Fibroblast of mammary gland (primary cell): ENCODE measurements at places on chromosomes 3 and 15.

DNA sequence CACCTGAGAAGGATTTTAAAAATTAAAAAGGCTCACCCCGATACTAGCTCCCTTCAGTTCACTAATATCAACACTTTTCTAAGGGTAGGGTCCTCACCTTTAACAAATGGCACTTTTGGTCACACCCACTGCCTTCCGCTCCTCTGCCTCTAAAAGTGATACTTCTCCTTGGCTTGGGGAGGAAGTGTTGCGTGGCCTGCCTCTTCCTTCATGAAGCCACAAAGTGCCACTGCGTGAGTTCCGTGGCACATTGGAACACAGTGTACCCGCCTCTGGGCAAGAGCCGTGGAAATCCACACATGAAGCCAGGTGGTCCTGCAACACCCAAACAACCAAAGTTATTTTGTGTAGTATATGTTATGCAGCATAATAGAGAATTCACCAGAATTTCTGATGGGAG is 3.9 kb downstream of the B4GALT4 start:
- no peak for DNase-seq

GRCh38 chr15:35907511-35907910 is 361.5 kb upstream of the DPH6 start:
- peak; percentile 11 for DNase-seq

DNA sequence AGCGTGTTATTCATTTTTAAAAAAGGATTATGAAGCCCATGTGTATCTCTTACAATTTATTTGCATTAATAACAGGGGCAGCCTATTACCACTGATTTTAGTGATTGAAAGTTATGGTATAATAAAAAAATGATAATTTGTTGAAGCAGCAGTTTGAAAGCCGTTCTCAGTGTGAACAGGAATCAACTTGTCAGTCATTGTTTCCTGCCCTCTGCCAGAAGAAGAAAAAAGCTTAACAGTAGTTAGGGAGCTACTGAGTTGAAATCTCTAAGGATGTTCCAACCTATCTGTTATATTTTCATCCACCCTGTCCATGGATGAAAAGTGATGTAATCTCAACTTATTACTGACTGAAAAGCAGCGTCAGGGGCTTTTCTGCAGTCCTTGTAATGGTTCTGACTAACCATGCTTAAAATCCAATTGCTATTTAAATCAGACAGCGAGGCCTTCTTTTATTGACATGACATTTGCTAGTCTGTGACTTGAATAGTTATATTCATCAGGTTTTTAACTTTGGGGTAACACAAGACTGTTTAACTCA is 486.7 kb downstream of the ROBO2 start:
- no peak for DNase-seq

GRCh38 chr3:17772556-17772955 is 30.1 kb upstream of the TBC1D5 start:
- no peak for DNase-seq

DNA sequence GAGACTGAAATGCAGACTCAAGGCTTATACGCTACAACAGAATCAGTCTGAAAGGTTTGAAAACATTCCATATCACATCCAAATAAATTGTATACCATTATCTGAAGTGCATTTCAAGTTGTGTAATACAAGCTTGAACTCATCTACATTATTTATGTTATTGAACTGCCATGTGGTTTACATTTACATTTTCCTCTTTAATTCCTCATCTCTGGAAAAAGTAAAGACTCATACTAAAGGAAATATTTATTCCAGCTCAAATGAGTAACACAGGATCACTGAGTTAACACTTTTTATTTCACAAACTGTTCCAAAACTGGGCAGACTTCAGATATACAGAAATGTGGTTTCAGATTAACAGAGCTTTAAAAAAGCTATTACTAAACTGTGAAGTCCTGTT is 282.5 kb downstream of the ULK4 start:
- peak; percentile 12 for DNase-seq

DNA sequence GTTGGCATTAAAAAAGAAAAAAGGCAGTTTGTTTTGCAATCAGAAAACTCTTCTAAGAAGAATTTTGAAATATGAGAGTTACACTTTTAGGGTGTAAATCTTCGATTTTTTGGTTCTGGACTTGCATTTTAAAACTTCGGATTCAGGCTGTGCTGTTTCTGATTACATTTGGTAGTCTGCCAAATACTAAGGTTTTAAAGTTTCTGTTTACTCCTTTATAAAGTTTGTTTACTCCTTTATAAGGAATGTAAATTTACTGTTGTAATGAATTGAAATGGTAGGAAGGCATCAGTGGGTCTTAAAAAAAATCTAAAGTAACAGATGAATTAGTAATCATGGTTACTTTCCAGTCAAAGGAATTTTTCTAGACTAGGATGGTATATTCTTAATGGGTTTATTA is 14.1 kb downstream of the FXR1 start:
- DNase-seq = no peak

- DNase-seq = no peak
Observed at GRCh38 chr3:80234706-80235105, 466.9 kb upstream of the ROBO1 start.

GRCh38 chr3:12268049-12268735 is 20.7 kb upstream of the PPARG start:
- DNase-seq = no peak

- DNase-seq = peak; percentile 26
Observed at GRCh38 chr3:119885746-119886530, 104.0 kb downstream of the NR1I2 start.

DNA sequence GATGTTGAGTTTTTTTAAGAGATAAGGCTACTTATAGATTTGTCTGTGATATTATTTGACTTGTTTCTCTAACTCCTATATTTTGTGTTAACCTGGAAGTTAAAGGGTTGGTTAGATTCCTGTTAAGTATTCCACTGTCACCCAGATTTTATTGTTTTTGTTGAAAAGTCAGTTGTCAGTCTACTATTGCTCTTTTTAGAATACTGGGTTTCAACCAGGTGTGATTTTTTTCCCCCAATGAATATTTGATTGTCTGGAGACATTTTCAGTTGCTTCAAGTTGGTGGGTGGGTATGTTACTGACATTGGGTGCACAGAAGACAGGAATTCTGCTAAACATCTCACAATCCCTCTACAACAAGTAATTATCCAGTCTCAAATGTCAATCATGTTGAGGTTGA is 43.8 kb upstream of the GPR149 start:
- DNase-seq = no peak

DNA sequence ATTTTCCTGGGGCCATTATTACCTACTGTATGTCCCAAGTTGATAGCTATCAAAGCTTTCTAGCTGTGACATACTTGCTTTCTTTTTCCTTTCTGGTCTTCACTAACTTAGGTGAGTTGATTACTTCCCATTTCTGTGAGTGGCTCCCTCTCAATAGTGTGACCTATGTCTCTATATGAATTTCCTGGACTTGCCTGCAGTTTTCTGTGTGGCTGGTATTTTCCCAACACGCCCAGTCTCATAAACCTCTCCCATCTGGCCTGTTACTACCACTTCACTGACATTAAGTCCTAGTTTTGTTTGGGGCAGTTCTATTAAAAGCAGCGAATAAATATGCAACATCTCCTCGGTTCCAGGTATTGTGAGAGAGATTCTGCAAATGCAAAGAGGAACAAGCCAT is 671.2 kb downstream of the SI start:
- DNase-seq = no peak

- DNase-seq = no peak
Observed at GRCh38 chr15:39151545-39151944, 429.3 kb upstream of the THBS1 start.

- DNase-seq = peak; percentile 89
Observed at GRCh38 chr15:41795996-41796856, 21.9 kb downstream of the MAPKBP1 start.

DNA sequence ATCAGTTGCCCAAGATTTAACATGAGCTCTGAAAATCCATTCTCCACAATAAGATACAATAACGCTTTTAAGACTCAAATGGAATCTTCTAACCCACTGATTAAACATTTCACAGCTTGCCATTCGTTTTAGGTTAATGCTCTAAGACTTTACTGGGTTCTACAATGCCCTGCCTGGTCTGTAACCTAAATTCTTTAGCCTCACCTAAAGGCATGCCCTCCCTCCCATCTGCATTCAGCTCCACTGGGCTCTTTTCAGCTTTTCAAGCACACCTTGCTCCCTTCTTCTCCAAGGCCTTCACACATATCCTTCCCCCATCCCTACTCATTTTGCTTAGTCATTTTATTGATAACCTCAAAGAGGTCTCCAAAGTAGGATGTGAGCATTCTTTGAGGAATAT is 290.9 kb downstream of the LSAMP start:
- no peak for DNase-seq

GRCh38 chr3:46102780-46103130 is 75.5 kb upstream of the XCR1 start:
- DNase-seq = no peak

GRCh38 chr3:30492322-30493192 is 113.8 kb upstream of the TGFBR2 start:
- DNase-seq = peak; percentile 64

- DNase-seq = no peak
Observed at GRCh38 chr3:42505128-42505848, 2.8 kb downstream of the VIPR1 start.

DNA sequence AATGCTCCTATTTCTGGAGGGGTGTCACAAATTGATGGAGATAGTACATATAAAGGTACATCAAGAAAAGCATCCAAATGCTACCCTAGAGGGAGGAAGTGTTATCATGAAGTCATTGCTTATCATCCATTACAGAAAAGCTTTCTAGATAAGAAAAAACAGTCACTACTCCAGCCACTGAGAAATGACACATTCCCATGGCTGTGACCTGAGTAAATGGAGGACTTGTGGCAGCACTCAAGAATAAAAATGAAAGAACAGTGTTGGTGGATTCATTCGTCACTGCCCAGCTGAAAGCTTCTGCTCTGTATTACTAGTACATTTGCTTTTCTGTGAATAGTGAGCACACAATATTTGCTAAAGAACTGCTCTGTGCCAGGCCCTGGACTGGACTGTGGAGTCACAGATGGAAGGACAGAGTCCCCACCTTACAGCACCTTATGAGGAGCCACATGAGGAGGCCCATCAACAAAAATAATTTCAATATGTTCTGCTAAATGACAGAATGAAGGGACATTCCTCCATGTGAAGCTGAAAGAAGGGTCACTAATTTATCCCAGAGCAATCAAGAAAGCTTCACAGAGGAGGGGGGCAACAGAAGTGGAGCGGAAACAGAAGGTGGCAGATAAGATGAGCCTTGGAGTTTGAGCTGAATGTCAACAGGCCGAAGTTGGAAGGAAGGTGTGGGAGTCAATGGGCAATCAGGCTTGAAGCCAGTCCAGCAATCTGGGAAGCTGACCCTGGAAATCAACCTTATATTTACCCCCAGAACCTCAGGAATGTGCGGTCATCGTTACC is 343.5 kb upstream of the TRIM42 start:
- DNase-seq = no peak

- DNase-seq = no peak
Observed at GRCh38 chr15:67579164-67579563, 36.7 kb downstream of the MAP2K5 start.

DNA sequence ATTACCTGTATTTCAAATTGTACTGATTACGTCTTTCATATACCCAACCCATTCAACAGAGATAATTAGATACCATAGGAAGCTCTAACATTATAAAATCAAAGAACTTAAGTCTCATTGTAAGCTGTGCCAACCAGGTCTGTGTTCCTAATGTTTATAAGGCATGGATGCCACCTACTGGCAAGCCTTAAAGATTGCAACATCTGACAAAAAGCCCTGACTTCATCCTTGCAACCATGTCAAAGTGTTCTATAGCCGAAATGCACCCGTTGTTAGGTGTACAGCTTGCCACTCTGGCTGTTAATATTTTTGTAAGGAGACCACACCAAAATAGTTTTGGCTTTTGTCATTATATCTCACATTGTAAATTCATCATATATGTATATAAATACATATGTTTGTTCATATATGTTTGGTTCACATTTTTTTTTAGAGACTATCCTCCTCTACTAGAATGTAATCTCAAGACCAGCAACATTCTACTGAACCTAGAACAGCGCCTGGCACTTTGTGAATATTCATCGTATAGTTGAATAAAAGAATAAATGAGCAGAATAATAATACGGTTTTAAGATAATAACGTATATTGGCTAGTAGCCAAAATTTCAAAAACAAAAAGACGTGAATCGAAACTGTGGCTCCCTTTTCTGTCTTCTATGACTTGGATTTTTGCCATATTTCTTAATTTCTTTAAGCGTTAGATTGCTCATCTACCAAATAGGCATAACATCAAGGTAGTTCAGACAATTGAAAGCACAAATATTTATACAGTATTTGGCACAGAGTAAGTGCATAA is 258.1 kb downstream of the TBL1XR1 start:
- DNase-seq = peak; percentile 85

- DNase-seq = no peak
Observed at GRCh38 chr3:186181901-186182300, 73.0 kb upstream of the ETV5 start.

DNA sequence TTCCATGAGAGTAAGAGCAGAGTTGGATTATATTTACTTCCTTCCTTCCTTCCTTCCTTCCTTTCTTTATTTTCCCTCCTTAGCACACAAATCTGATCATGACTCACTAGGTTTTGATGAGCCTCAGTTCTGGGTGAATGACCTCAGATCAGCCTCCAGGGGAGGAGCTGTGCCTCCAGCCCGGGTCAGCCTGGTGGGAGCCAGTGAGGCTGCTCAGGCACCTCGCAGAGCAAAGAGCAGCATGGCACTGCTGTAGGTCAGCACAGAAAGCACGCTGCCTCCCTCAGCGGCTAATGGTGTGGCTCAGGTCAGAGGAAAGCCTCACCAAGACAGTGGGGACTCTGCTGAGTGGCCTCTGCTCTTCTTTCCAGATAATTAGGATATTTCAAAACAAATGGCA is 108.5 kb downstream of the SYNPR start:
- peak; percentile 24 for DNase-seq

DNA sequence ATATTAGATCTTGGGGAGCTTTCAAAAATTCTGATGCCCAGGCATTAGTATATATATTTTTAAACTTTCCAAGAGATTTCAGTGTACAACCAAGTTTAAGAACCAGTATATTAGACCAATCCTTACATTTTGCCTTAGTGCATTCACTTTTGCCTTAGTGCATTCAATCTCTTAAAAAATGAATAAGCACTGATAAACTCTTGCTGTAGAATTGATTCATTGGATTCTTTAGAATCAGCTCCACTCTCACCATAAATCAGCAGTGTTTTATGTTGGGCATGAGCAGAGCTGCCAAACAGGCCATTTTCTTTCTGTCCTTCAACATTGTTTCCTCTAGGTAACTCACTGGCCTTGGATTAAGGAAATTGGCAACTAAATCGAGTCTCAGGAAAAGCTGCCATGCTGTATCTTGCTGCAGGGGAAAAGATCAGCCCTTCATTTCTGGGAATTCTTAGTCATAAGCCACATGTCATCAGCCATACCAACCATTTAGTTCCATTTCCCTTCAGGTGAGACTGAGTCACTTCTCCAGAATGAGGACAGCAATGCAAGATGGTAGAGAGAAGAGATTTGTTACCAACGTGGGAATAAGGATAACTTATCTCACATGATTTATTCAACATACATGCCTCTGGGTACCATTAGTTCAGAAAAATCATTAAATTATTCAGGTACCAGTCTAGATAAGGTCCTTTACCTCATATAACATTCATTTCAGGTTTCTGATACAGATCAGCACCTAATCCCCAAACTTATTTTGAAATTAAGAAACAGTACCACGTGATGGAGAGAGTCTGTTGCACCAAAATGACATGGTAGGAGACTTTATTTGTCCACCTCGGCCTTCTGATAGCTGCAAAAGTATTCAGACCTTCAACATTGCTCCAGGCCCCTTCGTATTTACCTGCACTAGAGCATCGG is 192.5 kb downstream of the P3H2 start:
- no peak for DNase-seq

GRCh38 chr15:29045717-29046116 is 159.9 kb downstream of the APBA2 start:
- DNase-seq = peak; percentile 37

GRCh38 chr15:40287968-40288367 is 5.1 kb upstream of the ANKRD63 start:
- no peak for DNase-seq
